RKO (cell line): ENCODE measurements at places on chromosomes 16 and 17.

DNA sequence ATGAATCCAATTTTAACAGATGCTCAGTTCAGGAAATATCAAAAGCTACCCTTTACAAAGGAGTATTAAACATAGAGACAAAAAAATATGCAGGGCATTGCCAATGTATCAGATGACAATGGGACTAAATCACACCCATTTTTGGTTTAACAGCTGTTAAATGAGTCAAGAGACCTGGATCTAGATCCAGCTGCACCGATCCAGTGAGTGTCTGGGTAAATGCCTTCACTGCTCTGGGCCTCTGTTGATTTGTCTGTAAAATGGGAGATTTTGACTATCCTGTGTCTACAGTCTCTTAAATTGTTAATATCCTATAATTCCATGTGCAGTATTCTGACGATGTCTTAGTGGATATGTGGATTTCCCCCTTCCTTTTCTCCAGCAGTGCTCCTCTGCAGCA is 16.4 kb downstream of the KRT23 start:
- DNase-seq = peak; percentile 13

- no peak for DNase-seq
Observed at GRCh38 chr16:4103745-4104144, 12.5 kb downstream of the ADCY9 start.

- no peak for DNase-seq
Observed at GRCh38 chr16:2596747-2597559, 59.1 kb downstream of the PDPK1 start.

GRCh38 chr16:1900452-1900774 is 17.8 kb downstream of the HS3ST6 start:
- DNase-seq = no peak

DNA sequence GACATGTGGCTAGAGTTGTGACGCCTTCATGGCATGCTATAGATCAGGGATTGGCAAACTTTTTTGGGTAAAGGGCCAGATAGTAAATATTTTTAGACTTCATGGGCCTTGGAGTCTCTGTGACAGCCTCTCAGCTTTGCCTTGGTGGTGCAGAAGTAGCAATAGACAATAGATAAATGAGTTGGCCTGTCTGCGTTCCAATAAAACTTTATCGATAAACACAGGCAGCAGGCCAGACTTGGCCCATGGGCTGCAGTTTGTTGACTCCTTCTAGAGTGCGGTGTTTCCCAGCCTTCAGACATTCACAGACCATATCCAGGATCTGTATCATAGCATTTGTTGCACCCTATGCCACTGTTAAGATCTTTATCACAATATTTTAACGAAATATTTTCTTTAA is 76.5 kb downstream of the OR1D5 start:
- no peak for DNase-seq

DNA sequence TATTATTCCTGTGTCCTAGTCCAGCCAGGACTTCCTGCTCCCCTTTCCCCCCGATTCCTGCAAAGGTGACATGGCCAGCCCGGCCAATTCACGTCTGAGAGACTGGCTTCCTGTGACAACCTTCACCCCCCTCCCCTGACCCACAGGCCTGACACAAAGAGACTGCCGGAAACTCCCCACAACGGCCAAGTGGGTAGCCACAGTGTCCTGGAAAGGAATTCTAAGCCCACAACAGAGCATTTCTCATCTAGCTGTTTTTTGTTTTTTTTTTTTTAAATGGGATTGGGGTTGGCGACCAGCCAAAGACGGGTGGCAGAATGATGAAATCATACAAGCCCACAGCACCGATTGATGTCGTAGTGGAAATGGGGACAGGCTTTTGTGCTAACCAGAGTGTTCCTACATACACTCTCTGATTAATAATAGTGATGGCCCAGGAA is 2.8 kb upstream of the XAF1 start:
- no peak for DNase-seq

DNA sequence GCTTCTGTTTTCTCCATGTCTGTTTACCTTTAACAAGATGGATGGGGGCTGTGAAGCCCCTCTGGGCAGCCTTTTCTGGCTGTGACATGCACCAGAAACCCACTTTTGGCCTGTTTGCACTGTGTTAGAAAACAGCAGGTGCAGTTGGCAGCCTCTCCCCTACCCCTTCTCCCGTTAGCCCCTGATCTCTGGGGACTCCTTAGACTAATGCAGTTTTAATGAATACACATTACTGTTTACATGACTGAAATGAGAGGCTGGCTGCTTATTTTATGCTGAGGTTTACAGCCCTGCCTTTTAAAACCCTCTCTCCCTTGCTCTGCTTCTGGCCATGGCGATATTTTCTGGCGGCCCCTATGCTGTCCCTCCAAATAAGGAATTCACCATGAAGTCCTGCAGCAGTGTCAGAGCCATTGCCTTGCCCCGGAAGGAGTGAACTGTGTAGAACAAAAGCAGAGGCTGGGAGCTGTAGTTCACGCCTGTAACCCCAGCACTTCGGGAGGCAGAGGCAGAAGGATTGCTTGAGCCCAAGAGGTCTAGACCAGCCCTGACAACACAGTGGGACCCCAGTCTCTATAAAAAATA is 79.3 kb downstream of the PRKCB start:
- DNase-seq = no peak

DNA sequence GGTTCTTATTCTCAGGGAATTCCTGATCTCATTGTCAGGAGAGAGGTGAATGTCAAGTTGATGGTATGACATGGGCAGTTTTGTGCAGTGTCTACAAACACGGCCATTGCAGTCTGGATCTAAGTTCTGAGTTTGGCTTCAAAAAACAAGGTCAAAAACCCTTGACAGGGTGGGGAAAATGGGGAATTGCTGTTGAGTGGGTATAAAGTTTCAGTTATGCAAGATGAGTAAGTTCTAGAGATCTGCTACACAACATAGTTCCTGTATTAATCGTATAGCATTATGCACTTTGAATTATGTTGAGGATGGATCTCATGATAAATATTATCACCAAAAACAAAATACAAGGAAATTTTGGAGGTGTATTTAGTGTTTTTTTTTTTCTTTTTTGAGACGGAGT is 36.6 kb upstream of the CARMIL2 start:
- no peak for DNase-seq

DNA sequence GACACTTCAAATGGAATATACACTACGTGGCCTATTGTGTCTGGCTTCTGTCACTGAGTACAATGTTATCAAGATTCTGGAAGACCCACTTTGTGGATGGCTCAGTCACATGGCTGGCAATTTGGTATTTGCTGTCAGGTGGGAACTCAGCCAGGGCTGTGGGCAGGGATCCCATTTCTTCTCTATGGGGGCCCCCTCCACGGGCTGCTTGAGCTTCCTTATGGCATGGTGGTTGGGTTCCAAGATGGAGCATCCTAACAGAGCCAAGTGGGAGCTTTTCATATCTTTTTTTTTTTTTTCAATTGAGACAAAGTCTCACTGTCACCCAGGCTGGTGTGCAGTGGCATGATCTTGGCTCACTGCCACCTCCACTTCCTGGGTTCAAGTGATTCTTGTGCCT is 18.0 kb upstream of the CEP20 start:
- DNase-seq = no peak

DNA sequence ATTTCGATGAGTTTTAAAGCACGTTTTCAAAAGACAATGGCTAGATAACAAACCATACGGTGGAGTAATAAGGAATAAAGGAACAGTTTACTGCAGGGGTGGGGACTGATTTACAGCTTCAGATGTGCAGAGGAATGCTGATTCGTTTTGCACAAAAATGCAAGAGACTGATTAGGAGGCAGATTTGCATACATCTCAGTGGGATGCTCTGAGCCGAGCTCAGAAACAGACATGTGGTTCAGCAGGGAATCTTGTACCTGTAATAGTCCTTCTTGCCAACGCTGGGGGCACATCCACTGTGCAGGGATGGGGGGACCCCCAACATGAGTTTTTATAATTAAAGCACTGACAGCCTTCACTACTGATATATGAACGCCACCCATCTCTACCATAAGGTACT is 308.0 kb downstream of the GRIN2A start:
- DNase-seq = no peak

- no peak for DNase-seq
Observed at GRCh38 chr17:66135896-66136295, 56.0 kb downstream of the CEP112 start.

DNA sequence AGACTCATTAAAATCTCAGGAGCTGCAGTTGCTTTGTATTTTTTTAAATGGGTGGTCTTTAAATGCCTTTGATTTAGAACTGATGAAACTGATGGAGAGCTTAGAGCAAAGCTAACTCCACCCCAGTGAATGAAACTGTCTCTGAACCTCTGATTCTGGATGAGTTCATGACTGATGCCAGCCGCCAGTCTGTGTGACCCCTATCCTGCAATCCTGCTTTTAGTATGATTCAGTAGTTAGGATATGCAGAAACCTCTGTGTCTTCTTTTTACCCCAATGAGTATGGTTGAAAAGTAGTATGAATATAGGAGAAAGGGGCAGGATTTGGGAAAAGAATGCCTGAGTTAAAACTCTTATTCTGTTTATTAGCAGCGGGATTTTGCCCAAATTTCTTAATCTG is 12.3 kb upstream of the SALL1 start:
- DNase-seq = no peak

GRCh38 chr17:2282297-2282873 is 21.2 kb downstream of the SMG6 start:
- DNase-seq = peak; percentile 82

GRCh38 chr16:58515871-58516767 is 802 bp downstream of the SETD6 start:
- peak; percentile 33 for DNase-seq

- no peak for DNase-seq
Observed at GRCh38 chr16:14586637-14587305, 43.3 kb downstream of the PARN start.

- DNase-seq = no peak
Observed at GRCh38 chr16:11667221-11667823, 933 bp upstream of the SNN start.

DNA sequence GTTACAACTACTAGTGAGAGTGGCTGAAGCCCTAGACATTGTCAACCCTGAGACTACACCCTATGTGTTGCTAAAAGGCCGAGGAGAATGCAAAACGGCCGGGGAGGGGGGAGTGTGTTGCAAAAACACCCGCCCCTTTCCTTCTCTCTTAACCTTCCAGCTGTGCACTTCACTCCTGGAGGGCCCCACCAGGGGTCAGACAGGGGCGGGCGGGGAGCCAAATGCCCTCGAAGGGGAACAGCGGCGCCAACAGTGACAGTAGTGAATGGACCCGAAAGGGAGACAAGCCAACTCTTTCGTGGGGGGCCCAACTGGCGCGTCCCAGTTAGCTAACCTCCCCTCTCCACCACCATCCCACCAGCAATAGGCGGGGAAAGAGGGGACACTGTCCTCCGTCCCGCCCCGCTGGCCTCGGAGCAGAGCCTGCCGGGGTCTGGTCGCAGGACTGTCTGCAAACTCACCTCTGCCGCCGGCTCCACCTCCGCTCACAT is 352 bp downstream of the MARF1 start:
- DNase-seq = peak; percentile 83

- no peak for DNase-seq
Observed at GRCh38 chr16:60674241-60674640, 1362.0 kb downstream of the CDH8 start.

DNA sequence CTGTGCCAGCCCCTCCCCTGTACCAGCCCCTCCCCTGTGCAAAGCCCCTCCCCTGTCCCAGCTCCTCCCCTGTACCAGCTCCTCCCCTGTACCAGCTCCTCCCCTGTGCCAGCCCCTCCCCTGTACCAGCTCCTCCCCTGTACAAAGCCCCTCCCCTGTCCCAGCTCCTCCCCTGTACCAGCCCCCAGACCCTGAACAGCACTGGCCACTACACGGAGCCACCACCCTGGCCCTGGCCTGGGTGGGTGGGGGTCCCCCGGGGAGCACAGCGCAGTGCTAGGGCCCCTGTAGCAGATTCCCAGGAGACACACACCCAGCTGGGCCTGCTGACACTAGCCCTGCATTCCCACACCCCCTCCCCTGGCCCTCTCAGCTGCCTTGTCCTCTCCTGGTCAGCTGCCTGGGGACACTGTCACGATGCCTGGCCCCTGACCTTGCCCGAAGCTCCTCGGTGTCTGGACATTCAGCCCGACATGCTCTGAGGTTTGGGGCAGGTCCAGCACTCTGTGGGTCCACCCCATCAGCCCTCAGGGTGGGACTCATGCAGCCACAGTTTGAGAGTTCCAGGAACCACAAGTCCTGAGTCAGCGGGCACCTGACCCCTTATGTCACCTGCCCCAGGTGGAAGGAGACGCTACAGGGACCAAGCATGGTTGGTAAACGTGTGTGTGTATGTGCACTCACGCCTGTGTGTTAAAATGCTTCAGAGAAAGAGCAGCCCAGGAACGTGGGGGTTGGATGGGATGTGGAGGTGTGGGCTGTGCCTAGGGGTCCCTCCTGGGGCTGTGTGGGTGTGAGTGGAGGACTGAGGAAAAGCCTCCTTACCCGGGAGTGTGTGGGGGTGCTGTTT is 114.2 kb downstream of the METRNL start:
- no peak for DNase-seq

GRCh38 chr16:50616883-50617645 is 64.0 kb downstream of the SNX20 start:
- no peak for DNase-seq

DNA sequence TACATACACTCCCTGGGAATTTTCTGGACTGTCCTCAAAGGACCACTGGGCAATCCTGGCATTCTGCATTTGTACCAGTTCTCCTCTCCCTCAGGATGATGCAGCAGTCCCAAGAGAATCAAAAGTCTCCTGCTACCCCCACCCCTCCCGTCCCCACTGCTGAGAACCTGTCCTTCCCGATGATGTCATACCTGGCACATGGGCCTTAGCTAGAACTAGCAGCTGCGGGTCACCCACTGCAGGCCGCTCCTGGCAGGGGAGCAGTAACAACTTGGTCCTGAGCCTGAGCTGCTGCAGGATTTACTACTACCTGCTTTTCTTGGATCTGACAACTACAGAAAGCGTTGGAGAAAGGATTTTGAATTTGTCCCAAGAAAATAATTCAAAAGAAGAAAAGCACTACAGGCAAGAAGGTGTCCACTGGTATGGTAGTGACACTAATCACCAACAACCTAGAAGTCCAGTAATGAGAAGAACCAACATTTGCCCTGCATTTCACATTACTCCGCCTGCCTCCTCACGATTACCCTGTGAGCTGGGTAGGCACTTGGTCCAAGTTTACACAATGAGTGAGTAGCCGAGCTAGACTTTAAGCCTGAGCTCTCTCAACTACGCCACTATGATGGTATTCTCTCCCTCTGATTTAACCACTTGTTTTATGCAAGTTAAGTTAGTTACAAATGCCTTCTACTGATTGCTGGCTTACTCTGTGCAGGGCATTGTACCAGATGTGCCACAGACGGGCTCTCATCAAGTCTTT is 55.3 kb upstream of the ETV4 start:
- no peak for DNase-seq

DNA sequence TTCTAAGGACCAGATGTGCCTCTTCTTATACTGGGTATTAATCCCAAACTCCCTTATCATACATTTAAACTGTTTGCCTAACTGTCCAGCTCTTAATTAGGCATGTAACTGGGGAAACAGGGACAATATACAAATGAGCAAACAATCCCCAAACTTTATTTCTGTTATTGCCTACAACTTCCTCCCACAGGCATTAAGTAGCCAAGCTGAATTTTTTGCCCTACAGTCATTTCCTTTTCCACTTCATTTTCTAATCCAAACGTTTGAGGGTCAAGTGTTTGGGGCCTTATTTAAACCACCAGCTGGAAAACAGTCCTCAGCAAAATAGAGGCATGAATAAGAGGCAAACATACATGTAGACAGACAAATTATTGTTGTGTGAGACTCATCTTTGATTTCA is 77.4 kb upstream of the CCL2 start:
- no peak for DNase-seq

- DNase-seq = no peak
Observed at GRCh38 chr17:9472541-9472940, 103.1 kb downstream of the STX8 start.
